ENCODE measurements at places on chromosomes 2 and 18.

GRCh38 chr2:214587442-214587841 lies 176.6 kb downstream of the VWC2L start:
- DNase-seq, result no peak

- no peak for DNase-seq
These were observed 2.1 kb downstream of the TRIB2 start for GRCh38 chr2:12718711-12719399.

DNA sequence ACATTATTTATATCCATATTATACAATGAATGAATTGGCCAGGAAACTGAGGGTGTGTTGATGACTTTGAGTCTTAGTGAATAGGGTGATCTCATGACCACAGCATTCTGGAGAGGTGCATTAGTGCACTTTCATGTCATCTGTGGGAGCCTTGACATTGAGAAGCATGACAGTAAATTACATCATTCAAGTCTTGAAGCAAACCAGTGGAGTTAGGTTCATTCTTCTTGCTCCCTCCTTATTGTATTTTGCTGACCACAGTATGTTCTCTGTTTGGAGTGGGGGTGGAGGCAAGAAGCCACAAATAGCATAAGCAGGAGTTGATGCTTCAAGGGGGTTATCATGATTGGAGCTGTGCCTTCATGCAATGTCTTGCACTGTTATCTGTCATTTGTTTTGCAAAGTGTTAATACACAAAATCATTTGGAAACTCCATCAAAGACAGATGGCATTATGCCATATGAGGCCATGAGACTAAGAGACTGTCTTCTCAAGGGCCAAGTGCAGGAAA lies 680.2 kb downstream of the NYAP2 start:
- no peak for DNase-seq

DNA sequence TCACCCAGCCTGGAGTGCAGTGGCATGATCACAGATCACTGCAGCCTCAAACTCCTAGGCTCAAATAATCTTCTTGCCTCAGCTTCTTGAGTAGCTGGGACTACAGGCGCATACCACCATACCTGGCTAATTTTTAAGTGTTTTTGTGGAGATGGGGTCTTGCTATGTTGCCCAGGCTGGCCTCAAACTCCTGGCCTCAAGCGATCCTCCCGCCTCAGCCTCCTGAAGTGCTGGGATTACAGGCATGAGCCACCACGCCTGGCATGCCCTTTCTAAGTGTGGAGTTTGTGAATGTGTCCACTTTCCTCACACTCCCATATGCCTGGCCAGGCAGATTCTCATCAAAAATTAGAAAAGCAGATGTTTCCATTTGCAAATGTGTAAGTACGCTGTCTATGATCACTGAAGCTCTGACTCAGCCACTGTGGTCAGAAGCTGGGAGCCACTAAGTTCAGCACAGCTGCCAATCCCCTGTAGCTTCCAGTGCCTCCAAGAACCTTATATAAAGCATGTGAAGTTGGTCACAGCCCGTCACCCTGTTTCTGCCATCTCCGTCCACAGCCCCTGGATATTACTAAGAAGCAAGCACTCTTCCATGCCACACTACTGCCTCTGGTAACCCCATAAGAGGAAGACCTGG lies 155.4 kb downstream of the FAM210A start:
- no peak for DNase-seq

DNA sequence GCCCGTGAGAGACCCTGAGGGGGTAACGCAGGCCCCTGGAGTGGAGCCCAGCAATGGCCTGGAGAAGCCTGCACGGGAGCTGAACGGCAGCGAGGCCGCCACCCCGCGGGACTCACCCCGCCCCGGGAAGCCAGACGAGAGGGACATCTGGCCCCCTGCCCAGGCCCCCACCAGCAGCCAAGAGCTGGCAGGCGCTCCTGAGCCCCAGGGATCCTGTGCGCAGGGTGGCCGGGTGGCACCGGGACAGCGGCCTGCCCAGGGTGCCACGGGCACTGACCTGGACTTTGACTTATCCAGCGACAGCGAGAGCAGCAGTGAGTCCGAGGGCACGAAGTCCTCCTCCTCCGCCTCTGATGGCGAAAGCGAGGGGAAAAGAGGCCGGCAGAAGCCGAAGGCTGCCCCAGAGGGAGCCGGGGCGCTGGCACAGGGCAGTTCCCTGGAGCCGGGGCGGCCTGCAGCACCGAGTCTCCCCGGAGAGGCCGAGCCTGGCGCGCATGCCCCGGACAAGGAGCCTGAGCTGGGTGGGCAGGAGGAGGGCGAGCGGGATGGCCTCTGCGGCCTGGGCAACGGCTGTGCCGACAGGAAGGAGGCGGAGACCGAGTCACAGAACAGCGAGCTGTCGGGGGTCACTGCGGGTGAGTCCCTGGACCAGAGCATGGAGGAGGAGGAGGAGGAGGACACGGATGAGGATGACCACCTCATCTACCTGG lies 35.1 kb downstream of the CTDP1 start:
- DNase-seq, result no peak
